Motor neuron (in vitro differentiated cells): ENCODE measurements at places on chromosomes 5 and 9.
A peak's percentile ranks its signal among the peaks of the same experiment; 100 is the strongest.

DNA sequence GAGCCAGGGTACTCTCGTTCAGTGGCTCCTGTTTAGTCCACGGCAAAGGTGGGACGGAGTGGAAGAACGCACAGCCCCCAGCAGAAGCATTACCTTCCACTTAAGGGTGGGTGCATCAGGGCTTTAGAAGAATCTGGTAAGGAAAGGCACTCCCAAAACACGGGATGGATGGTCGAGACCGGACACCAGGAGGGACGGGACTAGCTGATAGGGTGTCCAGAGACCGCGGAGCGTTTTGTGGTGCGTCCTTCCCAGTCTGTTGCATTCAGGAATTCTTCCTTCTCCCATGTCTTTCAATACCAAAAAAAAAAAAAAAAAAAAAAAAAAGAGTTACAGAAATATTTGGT is 545 bp upstream of the CTSV start:
- peak; percentile 52 for ATAC-seq

GRCh38 chr9:100091650-100092049 is 7.2 kb downstream of the ERP44 start:
- ATAC-seq: no peak

DNA sequence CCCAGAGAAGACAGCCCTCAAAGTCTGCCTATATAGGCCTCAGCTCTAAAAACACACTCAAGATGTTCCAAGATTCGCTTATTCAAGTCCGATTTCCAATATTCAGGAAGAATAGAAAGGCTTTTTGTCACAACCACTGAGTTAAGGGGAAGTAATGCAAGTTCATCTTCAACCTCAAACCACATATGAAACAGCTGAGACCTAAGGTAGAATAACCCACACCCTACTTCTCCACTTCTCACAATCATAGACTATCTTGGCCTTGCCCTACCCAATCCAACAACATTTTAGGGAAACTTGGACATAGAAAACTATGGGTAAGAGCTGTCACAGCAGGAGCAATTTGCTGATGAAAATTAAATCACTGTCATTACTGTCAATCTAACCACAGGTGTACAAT is 152.0 kb upstream of the LRRTM2 start:
- ATAC-seq: no peak

DNA sequence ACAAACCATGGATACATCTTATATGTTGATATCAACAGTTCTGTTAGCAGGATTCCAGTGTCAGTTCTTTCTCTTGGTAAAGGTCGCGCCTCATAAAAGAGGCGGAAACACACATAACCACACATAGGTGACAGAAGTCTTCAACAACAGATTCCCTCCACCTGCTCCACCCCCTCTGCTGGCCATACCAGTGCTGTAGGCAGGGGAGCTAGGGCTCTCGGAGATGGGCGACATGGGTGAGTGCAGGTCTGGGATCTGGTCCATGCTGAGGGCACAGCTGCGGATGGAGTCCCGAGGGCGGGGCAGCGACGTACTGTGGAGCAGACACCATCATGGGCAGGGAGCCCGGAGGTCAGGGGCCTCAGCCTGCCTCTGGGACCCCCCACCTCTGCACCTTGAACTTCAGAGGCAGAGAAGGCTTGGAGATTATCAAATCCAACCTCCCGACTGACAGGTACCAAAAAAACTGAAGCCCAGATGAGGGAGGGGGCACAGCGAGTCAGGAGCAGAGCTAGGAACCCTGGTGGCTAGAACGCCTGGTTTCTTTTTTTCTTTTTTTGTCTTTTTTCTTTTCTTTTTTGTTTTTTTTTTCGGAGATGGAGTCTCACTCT is 12.0 kb upstream of the TOR2A start:
- no peak for ATAC-seq

DNA sequence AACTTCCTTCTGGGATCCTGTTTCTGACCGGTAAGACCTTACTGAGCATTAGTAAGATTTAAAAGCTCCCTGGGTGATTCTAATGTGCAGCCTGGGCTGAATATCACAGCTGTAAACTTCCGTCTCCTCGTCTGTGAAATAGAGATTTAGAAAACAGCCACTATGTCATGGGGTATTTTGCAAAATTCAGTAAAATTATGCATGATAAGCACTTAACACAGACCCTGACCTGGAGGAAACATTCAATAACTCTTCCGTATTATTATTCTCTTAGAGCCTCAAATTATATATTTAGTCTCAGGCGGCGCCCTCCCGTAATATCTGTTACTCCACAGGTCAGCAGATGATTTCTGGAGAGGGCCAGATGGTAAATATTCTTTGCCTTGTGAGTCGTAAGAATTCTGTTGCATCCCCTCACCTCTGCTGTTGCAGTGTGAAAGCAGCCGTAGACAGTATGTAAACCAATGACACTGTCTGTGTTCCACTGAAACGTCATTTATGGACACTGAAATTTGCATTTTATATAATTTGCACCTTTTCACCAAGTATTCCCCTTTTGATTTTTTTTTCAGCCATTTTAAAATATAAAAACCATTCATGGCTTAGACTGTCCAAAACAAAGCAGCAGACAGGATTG is 39.2 kb upstream of the RARS1 start:
- ATAC-seq: peak; percentile 80

GRCh38 chr9:95726756-95727155 is 148.7 kb upstream of the ERCC6L2 start:
- ATAC-seq: peak; percentile 76

GRCh38 chr9:38144421-38144820 is 75.4 kb upstream of the SHB start:
- no peak for ATAC-seq

DNA sequence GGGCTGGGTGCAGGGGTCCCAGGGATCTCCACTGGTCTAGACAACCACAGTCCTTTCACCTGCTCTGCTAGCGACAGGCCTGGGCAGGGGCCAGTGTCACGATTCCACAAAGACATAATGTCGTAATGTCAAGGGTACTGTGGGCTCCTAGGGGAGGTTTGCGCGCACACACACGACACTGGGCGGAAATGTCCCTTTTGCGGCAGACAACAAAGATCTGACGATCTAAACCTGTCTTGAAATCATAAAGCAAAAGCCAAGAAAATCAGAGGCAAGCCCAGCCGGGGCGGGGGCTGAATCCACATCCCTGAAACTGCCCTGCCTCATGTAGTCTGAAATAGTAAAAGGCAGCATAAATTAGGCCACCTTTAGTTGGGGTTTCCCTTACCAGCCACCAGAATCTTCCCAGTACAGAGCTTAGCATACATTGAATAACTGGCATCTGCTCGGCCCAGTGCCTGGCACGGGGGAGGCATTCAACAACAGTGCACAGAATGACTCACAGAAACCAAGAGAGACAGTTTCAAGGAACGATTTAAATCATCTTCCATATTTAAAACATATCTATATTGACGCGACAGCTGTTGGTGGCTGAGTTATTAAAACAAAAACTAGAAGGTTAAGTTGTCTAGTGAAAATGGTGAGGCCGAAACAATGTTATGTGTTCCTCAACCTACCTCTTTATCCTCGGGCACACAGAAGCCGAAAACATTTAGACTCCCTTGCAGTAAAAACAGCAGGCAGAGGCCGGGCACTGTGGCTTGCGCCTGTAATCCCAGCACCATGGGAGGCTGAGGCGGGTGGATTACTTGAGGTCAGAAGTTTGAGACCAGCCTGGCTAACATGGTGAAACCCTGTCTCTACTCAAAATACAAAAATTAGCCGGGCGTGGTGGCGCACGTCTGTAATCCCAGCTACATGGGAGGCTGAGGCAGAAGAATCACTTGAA is 151.0 kb downstream of the MYO10 start:
- ATAC-seq: no peak

- no peak for ATAC-seq
These were observed 288.3 kb downstream of the ENC1 start for GRCh38 chr5:74352256-74352655.

DNA sequence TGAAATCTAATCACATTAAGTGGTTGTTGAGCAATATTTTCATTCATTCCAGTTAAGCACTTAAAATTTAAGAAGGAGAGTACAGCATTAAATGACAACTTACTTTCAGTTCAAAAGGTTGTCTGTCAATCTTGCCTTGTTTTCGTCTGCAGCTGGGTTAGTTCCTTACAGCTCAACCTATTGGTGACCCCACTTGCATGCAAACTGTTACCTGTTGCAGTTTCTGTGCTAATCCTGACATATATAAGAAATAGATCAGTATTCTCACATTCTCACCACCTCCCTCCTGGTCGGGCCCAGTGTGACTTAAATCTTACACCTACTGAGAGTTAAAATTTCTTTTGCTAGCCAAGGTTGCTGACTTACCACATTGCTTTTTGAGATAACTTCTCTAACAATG is 191.8 kb upstream of the SMC2 start:
- no peak for ATAC-seq

GRCh38 chr5:56011835-56012234 is 17.1 kb upstream of the IL6ST start:
- no peak for ATAC-seq

DNA sequence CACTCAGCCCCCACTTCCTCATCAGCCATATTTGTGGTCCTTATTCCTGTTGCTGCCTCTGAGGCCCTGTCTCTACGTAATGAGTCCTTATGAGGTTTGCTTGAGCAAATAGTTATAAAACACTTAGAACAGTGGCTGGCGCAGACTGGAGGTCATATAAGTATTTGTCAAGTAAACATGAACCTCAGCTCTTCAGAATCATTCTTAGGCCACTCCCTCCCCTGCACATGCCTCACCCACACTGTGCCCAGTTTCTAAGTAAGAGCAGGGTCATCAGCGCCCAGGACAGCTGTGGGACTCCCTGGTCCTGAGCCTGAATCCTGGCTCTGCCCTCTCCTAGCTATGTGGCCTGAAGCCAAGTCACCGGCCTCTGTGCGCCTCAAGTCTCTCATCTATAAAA is 4.0 kb downstream of the ST6GALNAC4 start:
- ATAC-seq: no peak

DNA sequence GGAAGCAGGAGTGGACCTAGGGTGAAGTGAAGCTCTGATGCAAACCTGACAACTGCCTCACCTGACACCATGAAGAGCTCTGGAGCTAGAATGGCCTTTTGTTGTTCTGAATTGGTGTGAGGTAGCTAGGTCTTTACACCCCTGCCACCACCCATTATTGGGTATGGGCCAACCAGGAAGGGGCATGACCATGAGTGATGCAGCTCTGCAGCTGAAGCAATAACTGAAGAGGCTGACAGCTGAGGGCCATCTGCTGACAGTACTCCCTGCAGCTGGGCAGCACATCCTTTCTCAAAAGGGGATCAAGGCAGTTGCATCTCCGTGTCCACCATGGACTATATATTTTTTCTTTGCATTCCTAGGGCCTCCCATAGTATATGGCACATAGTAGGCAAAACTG is 87.0 kb upstream of the TLE1 start:
- peak; percentile 40 for ATAC-seq

DNA sequence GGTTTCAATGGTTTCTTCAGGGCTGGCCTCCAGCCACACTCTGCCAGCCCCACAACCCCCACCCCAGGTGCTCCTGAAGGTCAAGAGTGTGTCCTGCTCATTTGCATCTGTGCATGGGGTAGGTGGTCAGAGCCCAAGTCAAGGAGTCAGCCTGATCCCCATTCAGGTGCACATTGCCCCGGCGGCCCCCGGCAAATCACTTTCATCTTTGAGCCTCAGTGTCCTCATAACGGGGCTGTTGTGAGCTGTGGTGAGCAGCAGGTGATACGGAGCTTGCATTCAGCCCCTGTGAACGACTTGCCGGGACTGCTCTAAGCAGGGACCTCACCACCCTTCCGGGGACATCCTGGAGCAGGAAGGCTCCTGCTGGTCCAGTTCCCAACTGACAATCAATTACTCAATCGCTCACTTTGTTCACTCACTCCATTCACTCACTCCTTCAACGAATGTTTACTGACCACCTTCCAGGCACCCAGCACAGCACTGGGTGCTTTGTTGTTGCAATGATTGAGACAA is 93.2 kb upstream of the CPEB4 start:
- ATAC-seq: no peak

DNA sequence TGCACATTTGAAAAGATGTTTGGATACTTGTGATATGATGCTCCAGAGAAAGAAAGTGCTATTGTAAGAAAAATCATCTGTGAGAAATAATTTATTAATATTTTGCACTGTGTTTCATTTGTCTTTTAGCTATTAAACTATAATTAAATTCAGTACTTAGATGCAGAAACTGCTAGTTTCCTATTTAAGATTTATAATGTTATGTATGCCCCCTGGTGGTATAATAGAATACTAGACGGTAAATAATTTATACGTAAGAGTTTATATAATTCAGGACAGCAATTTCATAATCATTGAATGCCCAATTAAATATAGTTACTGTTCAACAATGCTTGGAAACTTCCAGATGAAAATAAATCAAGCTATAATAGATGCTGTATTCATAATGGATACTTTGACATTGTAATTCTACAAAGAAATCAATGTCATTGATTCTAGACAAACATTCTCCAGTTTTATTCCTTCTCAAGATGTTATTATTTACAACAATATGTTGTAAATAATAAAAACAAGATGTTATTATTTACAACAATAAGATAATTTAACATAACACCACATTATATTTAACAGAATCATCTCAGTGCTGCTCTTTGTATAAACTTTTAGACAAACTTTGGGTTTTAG is 101.0 kb downstream of the TMEM232 start:
- ATAC-seq: no peak

GRCh38 chr5:176608937-176609723 is 826 bp downstream of the GPRIN1 start:
- ATAC-seq: peak; percentile 1

DNA sequence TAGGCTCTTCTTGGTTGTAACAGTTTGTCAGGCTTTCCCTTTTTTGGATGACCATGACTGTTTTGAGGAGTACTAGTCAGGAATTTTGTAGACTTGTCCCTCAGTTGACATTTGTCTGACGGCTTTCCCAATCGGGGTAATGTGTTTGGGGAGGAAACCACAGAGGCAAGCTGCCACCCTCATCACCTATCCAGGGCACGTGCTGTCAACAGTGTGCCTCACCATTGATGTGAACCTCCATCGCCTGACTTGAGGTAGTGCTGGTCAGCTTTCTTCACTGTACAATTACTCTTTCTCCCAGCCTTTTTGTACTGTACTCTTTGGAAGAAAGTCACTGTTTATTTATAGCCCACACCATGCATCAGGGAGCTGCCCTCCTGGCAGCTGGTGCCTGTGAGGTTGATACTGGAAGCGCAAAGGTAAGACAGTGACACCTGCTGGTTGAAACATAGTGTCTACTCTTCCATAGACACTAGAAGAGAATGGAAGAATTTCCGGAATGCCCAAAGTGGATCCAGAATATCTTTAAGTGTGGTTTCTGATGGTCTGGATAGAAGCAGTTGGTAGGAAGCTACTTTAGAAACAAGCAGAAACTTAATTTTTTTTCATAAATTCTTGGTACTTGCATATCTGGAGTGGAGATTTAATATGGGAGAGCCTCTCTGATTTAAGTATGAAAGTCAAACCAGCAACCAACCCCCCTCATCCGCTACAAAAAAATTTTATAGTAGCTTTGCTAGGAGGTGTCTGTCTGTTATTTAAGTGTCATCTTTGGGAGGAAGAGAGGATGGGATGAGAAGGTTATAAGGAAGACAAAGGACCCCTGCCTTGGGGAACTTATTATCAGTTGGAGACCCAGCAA is 69.3 kb downstream of the SNX30 start:
- peak; percentile 98 for ATAC-seq

- no peak for ATAC-seq
These were observed 215.9 kb downstream of the DCP2 start for GRCh38 chr5:113192541-113192940.

- no peak for ATAC-seq
These were observed 45.2 kb upstream of the NEK6 start for GRCh38 chr9:124212381-124213050.

GRCh38 chr9:112332674-112332976 is 794 bp downstream of the PTBP3 start:
- ATAC-seq: no peak
